ENCODE measurements at places on chromosomes 4 and X.
A peak's percentile ranks its signal among the peaks of the same experiment; 100 is the strongest.

DNA sequence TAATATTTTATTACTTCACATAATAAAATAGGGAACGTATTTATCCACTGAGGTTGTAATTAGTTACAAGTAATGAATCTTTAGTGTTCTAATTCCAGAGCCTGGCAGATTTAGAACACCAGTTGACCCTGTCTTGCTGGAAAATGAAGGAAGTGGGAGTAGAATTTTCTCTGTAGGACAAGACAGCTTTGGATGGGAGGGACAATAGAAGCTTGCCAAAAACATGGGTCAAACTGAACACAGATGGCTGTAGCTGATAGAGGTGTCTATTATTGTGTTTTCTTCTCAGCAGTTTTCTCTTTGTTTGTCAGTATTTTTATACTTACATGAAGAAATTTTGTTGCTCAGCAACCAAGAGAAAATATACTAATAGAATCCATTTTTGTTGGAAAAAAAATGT is 20.2 kb downstream of the FAT4 start:
- DNase-seq, result no peak

DNA sequence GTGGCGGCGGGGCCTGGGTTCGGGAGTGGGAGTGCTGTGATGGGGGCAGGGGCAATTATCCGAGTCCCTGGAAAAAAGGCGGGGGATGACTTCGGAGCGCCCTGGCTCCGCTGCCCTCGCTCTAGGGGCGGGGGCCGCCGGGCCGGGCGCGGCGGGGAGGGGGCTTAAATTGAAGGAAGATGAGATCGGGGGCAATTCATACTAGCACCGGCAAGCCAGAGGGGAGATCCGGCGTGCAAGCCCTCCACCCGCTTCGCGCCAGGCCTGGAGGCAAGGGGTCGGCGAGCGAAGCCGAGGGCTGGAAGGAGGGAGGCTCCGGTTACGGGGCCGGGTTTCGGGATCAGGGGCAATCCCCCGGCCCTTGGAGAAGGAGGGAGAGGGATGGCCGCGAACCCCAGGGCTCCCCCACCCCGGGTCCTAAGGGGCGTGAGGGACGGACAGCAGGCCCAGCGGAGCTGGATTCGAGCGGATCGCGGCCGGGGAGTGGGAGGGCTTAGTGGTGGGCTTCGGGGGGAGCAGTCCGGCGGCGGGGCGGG is 1.2 kb downstream of the BCORL1 start:
- peak; percentile 2 for DNase-seq

GRCh38 chr4:148056879-148057278 is 325.0 kb downstream of the ARHGAP10 start:
- no peak for DNase-seq

DNA sequence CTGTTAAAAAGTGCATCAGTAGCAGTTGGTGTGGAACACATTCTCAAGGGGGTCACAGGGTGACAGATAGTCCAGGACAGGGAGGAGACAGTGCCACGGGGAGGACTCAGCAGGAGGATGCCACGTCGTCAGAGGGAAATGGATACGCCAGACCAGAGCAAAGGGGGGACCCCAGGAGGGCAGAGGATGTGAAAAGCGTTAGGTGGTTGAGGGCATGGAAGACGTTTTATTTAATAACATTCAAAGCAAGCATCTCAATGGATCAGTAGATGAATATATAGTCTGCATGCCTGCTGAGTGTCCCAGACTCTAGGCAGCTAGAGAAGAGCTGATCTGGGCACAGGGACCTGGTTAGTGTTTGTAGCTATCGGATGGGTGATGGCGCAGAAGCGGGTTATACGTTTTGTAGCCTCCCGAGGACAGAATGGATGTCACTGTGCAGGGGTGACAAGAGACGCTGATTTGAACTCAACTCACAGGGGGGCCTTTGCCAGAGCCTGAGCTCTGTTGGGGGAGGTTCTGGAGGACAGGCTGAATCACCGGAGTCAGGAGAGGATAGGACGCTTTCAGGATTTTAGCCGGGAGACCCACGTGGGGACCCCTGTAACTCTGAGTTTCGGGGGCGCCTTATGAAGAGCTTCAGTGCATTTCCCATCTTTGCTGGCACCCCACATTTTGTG is 81.3 kb downstream of the STOX2 start:
- no peak for DNase-seq

DNA sequence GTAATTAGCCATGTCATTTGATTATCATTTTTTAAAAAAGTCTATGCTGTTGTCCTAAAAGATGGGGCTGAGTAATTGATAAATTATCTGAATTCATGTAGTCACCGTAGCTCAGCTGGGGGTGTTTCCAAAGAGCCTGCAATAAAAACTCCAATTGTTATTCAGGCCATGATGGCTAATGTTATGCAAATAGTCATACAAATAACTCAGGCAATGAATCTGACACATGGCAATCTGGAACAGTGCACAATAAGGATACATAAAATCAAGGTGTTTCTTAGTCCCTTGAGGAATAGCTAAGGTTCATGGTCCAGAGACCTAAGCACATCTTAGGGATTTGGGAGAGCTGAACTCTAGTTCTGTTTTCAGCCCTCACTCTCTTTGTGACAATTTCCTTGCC is 15.2 kb downstream of the MMRN1 start:
- DNase-seq, result no peak

GRCh38 chrX:68650491-68650890 is 3.0 kb downstream of the STARD8 start:
- DNase-seq, result no peak
